Renal cortex interstitium (tissue), 15 donors: ENCODE measurements at places on chromosomes 5 and 9. TPM values are rescaled to one million over a fixed set of nuclear protein-coding genes. Genes with fewer than 3 reads are reported as not detected.

Gene ADGRD2
- polyA plus RNA-seq, result 0.17 TPM

Gene BNC2
- 10.2 TPM for polyA plus RNA-seq

Gene TMEM174
- 22.8 TPM for polyA plus RNA-seq

Gene NOXA1
- 4.8 TPM for polyA plus RNA-seq

- DNase-seq, result no peak
Measured at GRCh38 chr5:112581811-112582320, 155.8 kb upstream of the APC start.

DNA sequence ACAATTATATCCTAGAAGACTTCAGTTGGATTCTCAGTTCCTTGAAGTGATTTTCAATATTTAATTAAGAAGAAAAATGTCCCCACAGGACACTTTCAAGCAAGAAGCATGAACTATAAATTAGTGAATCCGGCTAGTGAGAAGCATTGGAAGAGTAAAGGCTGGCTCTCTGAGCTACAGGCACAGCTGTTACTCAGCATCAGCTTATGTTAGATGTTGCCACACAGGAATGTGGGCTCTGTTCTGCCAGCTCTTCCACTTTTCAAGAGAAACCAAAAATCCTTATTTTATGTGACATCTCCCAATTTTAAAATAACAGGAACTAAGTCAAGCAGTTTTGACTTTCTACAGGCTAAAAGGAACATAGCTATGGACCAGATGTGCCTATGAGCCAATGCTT is 14.9 kb downstream of the ZNF474 start:
- DNase-seq, result no peak

GRCh38 chr9:112063151-112063550 is 111.9 kb downstream of the SUSD1 start:
- DNase-seq, result no peak

DNA sequence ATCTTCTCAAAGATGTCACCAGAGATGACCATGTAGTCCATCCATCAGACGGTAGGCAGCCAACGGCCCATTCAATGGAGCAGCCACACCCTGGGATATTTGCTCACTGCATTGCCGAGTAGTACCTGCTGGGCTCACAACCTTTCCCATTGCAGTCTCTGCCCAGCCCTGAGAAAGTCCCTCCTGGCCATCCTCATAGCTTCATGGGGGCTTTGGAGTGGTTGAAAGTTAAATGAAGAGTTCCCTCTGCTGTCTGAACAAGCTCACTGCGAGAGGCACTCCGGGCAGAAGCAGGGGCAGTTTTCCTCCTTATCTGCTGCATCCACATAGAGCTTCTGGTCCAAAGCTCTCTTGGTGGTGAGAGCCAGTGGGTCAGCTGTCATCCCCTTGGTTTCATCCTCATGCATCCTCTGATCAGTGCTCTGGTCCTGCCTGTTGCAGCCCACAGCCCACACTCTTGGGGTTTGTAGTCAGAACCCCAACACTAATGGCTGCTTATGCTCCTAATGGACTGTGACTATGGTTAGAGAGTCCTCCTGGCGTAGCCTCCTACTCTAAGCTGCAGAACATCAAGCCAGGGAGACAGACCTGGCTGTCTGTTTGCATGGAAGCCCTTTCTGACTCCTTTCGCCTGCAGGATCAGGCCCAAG is 23.3 kb downstream of the TNFSF8 start:
- no peak for DNase-seq

GRCh38 chr5:126189862-126190261 is 233.3 kb upstream of the GRAMD2B start:
- no peak for DNase-seq

DNA sequence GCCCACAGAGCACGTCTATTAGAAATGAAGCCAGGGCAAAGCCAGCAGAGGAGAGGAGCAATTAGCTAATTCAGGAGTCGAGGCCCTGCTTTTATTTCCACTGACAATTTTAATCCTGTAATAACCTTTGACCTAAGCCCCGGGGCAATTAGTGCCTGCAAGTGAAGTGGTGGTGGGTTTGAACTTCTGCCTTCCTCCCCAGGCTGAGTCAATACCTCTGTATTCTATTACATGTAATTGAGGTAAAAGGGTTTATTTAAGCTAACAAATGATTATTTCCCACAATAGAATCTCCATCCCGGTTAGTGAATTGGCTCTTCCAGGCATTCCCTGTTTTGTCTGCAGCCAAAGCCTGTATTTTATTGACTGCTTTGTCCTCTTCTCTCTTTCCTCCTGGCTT is 49.9 kb downstream of the FGF18 start:
- DNase-seq, result no peak
